Activated gamma-delta T cell (primary cell): ENCODE measurements at places on chromosomes 1 and 21.

DNA sequence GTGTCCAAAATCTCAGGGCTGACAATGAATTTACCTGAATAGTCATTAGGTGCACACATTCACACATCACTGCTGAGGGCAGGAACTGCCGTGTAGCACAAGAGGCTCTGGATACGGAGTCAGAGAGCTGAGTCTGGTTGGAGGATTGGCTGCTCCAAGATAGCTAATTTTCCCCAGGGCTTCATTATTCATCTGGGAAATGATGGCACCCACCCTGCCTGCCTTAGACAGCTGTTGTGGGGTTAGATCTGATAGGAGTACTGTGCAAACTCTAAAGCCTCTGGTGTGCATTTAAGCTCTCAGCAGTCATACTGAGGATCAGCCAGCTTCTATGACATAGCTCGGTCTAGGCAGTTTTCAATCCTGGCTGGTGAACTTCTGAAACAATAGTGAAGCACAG lies 67.0 kb downstream of the LMX1A start:
- no peak for DNase-seq

- DNase-seq = no peak
These were observed 40.4 kb downstream of the RHBG start for GRCh38 chr1:156409439-156409838.

DNA sequence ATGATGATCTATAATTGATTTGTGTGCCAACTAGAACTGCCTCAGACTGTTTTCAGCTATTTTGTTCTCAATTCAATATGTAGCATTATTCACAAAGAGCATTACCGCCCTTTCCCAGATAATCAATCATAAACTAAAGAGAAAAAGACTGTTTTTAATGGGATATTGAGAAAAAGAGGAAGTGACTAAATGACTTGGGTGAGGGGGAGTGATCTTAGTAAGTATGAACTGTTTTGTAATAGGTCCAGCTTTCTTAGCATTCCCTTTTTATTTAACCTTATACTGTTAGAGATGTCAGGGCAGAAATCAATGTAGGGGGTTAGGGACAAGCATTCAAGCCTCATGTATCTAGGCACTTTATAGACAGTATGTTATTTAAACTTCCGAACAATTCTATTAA lies 157.8 kb upstream of the DPYD start:
- no peak for DNase-seq

- DNase-seq = no peak
These were observed 11.7 kb downstream of the OLFML3 start for GRCh38 chr1:113990961-113991360.

- DNase-seq = no peak
These were observed 408.7 kb upstream of the TMPRSS15 start for GRCh38 chr21:18812308-18812707.

DNA sequence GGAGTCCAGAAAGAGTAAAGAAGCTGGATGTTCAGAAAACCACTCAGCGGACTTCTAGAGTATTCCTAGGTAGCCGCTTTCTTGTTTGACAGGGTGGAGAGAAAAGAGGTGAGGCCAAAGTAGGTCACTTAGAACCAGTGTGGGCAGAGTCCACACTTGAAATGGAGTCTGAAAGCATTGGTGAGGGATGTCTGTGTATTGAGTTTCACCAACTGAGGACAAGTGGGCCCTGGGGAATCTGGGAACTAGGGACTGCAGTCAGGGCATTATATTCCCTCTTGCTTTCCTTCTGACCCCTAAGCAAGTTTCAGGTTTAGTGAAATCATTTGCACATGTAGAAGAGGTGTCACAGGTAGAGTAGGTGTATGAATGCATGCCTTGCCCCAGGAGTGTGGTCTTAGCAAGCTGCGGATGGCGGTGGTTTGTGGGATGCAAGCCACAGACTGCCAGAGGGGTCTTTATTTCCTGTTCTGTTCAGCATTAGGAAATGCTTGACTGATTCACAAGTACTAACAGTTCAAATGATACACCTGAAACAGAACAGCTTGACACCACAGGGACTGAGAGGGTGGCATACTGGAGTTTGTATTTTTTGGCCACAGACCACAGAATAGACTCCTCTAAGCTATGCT lies 1.1 kb upstream of the GNG12 start:
- no peak for DNase-seq

- DNase-seq = no peak
These were observed 623 bp downstream of the RPL22 start for GRCh38 chr1:6198646-6199297.

GRCh38 chr1:174713796-174714195 lies 266.0 kb downstream of the GPR52 start:
- no peak for DNase-seq

GRCh38 chr1:28882009-28882628 lies 32.2 kb upstream of the EPB41 start:
- no peak for DNase-seq

- no peak for DNase-seq
These were observed 646 bp upstream of the RRP15 start for GRCh38 chr1:218284377-218284916.

DNA sequence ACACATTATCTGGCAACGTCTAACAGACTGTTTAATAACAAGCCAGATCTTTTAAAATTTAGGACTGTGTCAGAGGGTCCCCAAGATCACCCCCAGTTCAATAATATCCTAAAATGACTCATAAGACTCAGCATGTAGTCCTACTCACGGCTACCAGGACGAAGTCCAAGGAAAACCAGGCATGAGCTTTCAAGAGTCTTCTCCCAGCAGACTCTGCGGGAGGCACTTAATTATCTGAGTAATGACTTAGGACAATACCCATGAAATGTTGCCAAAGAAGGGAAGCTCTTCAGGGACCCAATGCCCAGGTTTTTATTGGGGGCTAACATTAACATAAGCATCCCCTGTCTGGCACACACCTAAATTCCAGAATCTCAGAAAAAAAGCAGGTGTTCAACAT lies 7.0 kb downstream of the HFM1 start:
- no peak for DNase-seq

DNA sequence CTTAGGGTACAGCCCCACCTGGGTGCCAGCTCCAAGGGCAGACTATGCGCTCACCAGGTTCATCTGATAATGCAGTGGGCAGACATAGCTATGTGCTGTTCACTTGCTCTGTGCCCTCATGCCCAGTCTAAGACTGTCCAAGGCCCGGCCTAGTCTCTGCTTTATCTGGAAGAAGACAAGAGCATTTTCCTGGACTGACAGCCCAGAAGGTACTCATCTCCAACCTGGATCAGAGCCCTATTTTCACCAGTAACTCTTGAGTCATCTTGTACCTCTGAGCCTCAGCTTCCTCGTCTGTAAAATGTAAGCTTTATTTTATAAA lies 28.5 kb upstream of the LRRC8C start:
- DNase-seq = no peak

- DNase-seq = no peak
These were observed 10.2 kb downstream of the EEIG2 start for GRCh38 chr1:108570128-108570527.

DNA sequence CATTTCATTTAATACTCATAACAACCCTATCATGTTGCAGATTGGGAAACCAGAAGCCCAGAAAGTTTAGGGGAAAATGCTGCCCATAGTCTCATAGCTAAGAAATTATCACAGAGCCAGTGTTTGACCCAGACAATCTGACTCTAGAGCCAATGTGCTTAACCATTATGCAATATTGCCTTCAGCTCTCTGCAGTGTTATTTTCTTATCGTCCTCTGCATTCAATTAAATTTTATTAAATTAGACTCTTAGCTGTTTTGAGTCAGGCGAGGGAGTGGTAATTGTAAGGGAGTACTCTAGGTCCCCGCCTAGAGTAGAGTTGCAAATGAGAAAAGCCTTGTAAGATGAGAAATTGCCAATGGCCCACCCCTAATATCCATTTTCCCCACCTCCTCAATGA lies 191.1 kb downstream of the TTLL7 start:
- no peak for DNase-seq

DNA sequence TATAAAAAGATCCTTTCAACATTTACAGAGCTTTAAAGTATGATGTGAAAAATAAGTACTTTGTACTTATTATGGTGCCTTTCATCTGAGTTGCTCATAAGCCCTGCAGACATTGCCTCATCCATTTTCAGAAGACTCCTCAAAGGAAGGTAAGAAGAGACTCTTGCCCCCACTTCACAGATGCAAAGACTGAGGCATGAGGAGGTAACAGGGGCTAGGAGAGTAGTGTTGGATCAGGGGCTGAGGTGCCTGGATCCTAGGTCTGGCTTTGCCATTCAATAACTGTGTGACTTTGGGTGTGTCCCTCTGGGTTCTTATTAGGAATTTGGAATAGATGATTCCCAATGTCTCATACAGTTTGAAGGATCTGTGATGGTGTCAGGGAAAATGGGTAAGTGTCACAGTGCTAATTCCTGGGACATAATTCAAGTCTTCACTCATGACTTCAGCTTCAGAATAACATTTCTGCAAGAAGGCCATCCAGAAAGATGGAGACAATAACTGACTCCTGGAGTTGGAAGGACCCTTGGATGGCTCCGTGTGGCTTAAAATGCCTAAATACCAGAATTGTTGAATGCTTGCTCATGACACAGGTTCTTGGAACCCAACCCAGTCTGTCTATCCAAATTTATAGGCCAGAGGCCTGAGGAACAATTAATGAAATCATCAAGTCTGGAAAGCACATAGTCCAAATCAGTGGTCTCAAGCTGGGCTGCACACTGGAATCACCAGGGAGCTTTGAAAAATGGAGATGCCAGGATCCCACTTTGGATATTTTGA lies 93.1 kb upstream of the RUNX1 start:
- no peak for DNase-seq

GRCh38 chr1:109191377-109191776 lies 22.3 kb upstream of the SARS1 start:
- DNase-seq = no peak

DNA sequence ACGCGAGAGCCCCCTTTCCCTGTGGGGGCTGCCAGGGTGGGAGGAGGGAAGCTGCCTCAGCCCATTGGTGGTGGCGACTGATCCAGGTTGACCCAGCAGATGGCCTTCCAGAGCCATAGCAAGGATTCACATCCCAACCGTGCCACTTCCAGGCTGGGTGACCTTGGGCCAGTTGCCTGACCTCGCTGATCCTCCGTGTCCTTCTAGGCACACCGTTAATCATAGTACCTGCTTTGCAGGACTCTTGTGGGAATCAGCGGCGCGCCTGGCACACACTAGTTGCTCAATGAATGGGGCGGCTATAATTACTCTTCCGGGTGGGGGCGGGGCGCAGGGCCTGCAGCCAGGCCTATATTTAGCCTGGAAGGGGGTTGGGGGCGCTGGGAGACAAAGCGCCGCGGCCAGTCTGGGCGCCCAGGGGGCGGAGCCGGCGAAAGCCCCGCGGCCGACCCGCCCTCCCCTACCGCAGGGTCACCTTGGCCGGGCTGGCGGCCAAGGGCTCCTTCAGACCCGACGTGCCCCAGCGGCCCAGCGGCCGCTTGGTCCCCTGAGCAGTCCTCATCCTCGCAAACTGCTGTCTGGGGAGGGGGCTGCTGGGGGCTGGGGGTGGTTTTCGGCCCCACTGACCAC lies 5.1 kb downstream of the HSPB7 start:
- no peak for DNase-seq

GRCh38 chr1:57300186-57300585 lies 123.7 kb downstream of the DAB1 start:
- no peak for DNase-seq

- no peak for DNase-seq
These were observed 12.0 kb downstream of the TRPM2 start for GRCh38 chr21:44365251-44365966.

- no peak for DNase-seq
These were observed 27.0 kb upstream of the IFNAR2 start for GRCh38 chr21:33202464-33203363.

DNA sequence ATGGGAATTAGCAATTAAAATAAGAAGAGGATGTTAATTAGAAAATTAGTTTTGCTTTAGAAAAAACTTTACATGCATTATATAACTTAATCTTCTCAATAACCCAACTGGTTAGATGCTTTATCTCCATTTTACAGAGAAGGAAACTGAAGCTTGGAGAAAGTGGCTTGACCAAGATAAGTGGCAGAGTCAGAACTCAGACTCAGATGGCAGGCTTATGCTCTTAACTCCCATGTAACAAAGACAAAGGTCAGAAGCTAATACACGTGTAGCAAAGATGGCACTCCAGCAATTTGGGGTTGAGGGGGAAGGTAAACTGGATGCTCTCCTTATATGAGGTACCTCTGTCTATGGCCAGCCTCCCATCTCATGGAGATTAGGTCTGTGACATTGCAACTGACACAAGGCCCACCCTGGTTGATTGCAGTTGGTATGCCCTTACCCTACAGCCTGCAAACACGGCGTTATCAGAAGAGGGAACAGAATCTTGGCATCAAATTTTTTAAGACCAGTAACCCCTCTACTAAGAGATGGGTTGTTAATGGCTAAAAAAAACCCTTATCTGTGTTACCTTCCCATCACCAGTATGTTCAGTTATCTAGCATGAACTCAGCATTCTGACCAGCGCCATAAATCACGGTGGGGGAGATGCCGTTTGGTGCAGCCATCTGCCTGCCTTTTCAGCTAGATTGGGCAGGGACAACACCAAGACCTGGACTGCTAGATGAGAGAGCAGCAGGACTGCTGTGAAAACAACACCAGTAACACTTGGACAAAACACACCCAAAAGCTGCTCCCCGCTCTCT lies 97.0 kb downstream of the UBR4 start:
- DNase-seq = no peak

DNA sequence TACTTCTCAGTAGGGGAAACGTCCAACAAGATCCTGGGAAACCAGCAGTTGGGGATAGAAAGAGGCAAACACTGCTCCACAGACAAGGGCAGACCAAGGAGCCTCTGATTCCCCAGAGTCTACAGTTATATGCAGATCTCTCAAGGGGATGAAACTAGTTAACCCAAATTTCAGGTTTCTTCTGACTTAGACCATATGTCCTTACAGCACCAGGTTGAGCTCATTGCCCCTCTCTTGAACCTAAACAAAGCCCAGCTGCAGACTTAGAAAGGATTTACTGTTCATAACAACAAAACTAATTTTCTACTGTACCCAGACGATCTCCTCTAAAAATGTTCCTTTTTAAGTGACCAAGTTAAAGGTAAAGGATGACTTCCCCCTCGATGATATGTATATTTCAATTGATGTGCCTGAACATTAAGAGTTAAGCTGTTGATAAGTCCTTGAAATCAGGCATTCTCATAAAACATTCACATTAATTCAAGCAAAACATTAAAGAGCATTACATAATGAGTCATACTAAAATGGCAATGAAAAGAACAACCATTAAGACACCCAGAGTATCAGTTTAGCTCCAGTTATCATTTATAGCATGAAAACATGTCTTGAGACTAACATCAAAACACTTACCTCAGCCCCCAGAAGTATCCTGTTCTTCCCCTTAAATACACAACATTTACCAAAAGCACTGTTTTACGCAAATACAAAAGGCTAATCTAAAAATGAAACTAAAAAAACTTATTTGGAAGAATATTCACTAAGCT lies 24.1 kb downstream of the SMYD3 start:
- no peak for DNase-seq

DNA sequence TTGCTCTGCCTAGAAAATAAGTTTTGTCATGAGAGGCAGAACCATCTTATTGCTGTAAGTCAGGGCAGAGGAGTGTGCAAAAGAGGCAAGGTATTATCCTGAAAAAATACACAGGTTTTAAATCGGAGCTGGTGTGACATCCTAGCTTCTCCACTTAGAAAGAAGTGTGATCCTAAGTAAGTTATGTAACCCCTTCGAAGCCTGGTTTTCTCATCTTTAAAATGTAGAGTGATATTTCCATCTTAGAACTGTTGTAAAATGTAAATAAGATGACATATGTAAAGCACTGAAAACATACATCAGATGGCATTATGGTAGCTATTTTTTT lies 65.1 kb downstream of the IER5 start:
- no peak for DNase-seq
